ENCODE measurements at places on chromosomes 1 and 21.

- no peak for DNase-seq
These were observed 153.3 kb upstream of the SGIP1 start for GRCh38 chr1:66380452-66381212.

DNA sequence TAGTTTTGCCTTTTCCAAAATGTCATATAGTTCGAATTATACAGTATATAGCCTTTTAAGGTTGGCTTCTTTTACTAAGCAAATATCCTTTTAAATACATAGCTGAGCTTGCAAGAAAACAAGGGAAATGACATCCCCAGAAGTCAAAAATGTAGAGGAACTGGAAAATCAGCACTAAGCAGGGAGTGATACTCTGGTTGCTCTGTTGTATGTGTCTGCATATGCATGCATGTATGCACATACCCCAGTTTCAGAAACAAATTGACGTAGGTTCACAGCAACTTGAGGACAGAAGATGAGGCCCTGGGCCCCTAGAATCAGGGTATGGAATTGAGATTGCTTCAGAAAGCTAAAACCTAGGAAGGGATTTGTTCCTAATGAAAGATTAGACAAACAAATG is 75.1 kb upstream of the GNG4 start:
- no peak for DNase-seq

GRCh38 chr1:65949230-65949626 is 156.5 kb downstream of the PDE4B start:
- DNase-seq = no peak

- DNase-seq = no peak
These were observed 617.5 kb downstream of the KIF26B start for GRCh38 chr1:245772325-245772724.

GRCh38 chr1:200428482-200429205 is 18.8 kb upstream of the ZNF281 start:
- no peak for DNase-seq

GRCh38 chr1:70528590-70529333 is 117.7 kb downstream of the CTH start:
- DNase-seq = no peak

- no peak for DNase-seq
These were observed 134.4 kb downstream of the TGFB2 start for GRCh38 chr1:218479436-218480115.

DNA sequence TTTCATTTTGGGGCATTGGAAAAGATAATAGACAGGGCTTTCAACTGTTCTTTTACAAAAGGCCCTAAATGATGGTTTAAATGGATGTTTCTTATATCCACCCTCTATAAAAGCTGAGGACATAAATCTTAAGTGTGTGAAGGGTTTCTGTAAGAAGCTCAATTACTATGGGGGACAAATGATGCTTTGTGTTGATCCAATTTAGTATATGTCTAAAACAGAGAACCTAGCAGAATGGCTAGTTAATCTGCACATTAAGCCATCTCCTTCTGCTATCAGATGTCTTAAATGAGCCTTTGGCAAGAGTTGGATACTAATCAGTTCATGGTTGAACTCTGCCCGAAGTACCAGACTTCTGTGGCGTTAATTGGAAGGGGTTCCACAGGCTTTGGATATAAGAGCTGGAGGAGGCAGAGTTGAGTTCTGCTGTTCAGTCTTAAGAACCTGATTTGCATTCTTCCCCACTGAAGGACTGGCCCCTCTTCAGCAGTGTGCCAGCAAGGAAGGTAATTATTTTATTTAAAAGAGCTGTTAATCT is 43.1 kb downstream of the PTGFRN start:
- no peak for DNase-seq

DNA sequence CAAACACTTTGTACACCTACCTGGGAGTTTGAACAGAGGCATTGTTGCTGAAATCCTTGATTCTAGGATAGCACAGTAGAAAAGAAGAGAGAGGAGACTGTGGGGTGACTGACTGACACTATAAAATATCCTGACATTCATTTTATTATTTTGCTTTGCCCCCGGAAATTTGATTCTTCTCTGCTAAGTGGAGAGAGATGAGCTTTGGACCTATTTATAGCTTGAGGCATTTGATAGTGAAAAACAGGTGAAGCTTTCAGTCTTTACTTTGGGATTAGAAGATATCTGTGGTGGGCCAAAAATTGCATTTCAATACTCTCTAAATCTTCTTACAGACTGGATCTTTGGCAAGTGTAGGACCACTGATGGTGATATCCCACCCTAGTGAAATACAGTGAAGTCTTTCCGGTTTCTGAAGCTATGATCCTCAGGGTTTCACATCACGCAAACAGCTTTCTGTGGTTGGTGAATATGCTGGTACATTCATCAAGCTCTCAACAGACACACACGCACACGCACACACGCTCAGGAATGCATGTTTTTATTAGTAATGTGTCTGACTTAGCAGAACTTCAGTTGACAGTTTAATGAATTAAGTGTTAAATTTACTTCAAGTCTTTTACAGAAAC is at the start of gene AMPD1:
AMPD1 (minus strand) TSS at position 117 of the 629 bp plus-strand sequence; CDS start at position 42, 75 bp downstream.
- DNase-seq = no peak

- DNase-seq = no peak
These were observed 85.6 kb downstream of the NKAIN1 start for GRCh38 chr1:31154000-31154631.

GRCh38 chr1:28208818-28209441 is 23.9 kb downstream of the DNAJC8 start:
- peak; percentile 35 for DNase-seq

GRCh38 chr1:1942753-1943656 is 23.9 kb upstream of the TMEM52 start:
- no peak for DNase-seq

DNA sequence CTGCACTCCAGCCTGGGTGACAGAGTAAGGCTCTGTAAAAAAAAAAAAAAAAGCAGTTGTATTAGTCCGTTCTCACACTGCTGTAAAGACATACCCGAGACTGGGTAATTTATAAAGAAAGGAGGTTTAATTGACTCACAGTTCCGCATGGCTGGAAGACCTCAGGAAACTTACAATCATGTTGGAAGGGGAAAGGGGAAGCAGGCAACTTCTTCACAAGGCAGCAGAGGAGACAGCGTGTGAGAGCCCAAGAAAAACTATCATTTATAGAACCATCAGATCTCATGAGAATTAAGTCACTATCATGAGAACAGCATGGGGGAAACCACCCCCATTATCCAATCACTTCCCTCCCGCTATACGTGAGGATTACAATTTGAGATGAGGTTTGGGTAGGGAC is 151.7 kb upstream of the NR5A2 start:
- no peak for DNase-seq

DNA sequence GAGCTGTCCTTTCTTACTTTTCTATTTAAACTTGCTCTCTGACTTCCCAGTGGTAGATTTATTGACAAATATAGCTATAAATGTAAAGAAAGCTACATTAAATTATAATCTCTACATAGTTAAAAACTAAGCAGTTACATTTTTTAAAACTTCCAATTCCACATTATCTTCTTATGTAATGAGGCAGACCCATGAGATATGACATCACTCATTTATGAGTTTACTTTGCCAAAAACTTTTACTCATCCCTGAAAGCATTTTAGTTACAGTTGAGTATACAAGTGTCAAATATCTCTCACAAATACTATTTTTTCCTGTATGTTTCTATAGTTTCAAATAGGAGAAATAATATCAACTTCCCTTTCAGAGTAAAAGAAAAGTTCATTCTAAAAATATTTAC is 3.8 kb downstream of the NMNAT2 start:
- no peak for DNase-seq

- DNase-seq = no peak
These were observed 93.0 kb upstream of the PBX1 start for GRCh38 chr1:164466001-164466421.

DNA sequence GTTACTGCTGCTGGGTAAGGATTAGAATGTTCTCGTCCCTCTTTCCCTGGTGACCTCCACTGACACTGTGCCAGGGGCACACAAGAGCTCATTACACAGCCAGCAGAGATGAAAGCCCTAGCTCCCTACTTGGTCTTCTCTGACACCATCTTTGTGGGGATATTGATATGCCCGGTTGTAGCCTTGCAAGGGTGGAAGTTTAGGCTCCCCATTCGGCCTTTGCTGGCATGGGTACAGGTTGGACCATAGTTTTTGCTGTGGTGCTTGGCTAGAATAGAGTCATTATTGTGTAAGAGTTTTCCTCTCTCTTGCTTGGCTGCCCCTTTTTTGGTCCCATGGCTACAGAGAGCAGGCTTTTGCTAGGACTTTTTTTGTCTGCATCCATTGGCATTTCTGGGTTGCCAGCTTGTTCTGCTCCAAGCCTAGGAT is 12.3 kb downstream of the RAB4A start:
- no peak for DNase-seq
